Stimulated activated naive CD8-positive, alpha-beta T cell treated with anti-CD3 and anti-CD28 coated beads, Interleukin-15, amount 100 ng/mL, for 72 hours (primary cell): ENCODE measurements at places on chromosomes 4 and X.

- DNase-seq = no peak
Observed at GRCh38 chrX:142238536-142238935, 33.4 kb upstream of the MAGEC2 start.

DNA sequence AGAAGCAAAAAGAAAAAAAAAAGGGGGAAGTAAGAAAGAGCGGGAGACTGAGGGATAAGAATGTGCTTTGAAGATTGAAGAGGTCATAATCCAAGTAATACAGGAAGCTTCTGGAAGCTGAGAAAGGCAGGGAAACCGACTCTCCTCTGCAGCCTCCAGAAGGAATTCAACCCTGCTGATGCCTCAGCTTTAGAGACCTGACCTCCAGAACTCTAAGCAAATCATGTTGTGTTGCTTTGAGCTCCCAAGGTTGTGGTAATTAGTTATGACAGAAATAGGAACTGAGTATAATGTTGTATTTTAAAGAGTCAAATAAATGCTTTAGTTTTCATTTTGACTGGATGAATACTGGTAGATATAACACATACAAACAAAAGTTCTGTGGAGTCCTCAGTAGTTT lies 48.0 kb upstream of the FAT1 start:
- no peak for DNase-seq

DNA sequence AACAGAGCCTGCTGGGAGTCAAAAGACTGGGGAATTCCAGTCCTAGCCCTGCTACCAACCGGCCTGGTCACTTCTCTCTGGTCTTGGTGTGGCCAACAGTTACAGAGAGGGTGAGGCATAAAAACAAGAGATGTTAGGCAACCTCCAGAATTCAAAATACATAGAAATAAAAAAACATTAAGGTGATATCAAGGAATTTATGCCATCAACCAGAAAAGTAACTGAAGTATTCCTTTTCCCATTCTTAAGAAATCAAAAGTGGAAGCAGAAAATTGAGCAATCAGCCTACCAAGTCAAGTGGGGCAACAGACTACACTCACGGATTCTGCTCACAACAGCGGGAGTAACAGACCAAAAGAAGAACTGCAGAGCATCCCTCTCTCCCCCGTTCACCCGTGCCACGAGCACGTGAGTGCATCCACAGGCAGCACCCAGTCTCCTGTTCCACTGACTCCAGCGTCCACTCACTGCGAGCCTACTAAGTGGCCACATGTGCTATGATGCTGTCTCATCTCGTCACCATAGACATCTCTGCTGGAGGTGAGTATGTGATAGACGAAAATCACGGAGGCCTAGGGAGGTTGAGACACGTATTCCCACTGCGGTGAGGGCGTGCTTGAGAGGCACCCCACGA lies 29.3 kb downstream of the AFAP1 start:
- DNase-seq = no peak

DNA sequence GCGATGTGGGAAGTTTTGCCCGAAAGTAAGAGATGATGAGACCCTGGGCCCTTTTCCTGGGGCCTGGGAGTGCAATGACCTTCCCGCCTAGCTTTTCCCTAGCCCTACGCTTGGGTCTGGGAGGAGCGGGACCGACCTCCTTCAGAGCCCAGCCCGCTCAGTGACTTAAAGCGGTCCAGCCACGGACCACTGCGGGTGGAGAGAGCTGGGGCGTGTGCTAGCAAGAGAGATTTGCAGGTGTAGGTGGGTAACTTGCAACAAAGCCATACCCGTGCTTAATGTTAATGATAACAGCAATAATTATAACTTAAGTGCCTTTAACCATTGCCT lies 503 bp upstream of the PDE5A start:
- no peak for DNase-seq
